ENCODE measurements at places on chromosomes 6 and 20. TPM values are rescaled to one million over a fixed set of nuclear protein-coding genes. Genes with fewer than 3 reads are reported as not detected.

GCM1 gene
- total RNA-seq = not detected

GLP1R gene
- total RNA-seq = not detected

HTR1B gene
- total RNA-seq = not detected

RSPO4 gene
- not detected for total RNA-seq

RAET1E gene
- total RNA-seq = 0.11 TPM

MCHR2 gene
- not detected for total RNA-seq

ATP9A gene
- total RNA-seq = 13.9 TPM

TTPAL gene
- 15.3 TPM for total RNA-seq

SLC52A3 gene
- total RNA-seq = not detected

TRDN gene
- total RNA-seq = not detected

MRPS18B gene
- 87.9 TPM for total RNA-seq

RAET1L gene
- not detected for total RNA-seq

MYLK2 gene
- 0.44 TPM for total RNA-seq

C20orf144 gene
- total RNA-seq = 0.11 TPM

Data from uterine smooth muscle cell (primary cell).